Spleen (tissue), 13 donors: ENCODE measurements at places on chromosomes 1 and 21.

- no peaks in the 10 kb centered on the region for H3K36me3 ChIP-seq
- no peak overlapping the region for H3K27ac ChIP-seq
- no peak overlapping the region for H3K4me3 ChIP-seq
- no peaks in the 10 kb centered on the region for H3K27me3 ChIP-seq
- DNase-seq: no peak
Observed at GRCh38 chr1:80218112-80218511, 1211.6 kb upstream of the ADGRL4 start.

DNA sequence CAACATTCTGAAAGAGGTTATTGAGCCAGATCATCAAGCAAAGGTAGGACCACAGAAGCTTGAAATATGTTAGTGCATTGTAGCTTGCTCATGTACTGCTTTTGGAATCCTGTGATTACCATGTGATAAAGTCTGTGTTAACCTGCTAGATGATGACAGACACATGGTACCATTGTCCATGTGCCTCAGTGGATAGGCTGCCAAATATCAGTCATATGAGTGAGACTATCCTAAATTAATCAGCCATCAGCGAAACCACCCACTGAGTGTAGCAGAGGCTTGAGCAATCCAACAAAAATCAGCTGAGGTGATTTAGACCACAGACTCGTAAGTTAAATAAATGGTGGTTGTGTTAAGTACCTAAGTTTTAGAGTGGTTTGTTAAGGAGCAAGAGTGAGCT is 32.7 kb upstream of the CRB1 start:
- no peaks in the 10 kb centered on the region for H3K36me3 ChIP-seq
- no peak for DNase-seq
- H3K4me1 ChIP-seq: no peaks in the 10 kb centered on the region
- no peaks in the 10 kb centered on the region for H3K27me3 ChIP-seq

GRCh38 chr1:159925719-159926078 is 392 bp upstream of the TAGLN2 start:
- H3K4me3 ChIP-seq: peak overlapping the region; percentile 92
- peak overlapping the region; percentile 89 for H3K27ac ChIP-seq
- no peaks in the 10 kb centered on the region for H3K27me3 ChIP-seq
- peaks cover 73% of the 10 kb centered on the region for H3K4me1 ChIP-seq
- H3K36me3 ChIP-seq: peaks cover 6% of the 10 kb centered on the region

DNA sequence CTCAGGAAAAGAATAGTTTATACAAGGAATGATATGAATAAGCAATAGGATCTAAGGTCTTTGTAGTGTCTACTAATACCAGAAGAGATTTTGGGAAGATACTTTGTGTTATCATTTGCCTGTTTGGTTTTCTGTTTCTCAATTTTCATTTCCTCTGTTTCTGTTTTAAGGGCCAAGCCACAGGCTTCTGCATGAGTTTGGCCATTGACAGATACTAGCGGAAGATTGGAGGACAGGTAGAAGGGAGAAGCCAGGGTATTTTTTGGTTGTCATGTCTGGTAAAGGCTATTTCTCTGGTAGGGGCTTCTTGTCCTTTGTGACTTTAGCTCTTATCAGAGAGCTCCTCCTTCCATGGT is 51.4 kb downstream of the HS2ST1 start:
- DNase-seq: no peak
- no peaks in the 10 kb centered on the region for H3K36me3 ChIP-seq
- no peaks in the 10 kb centered on the region for H3K27me3 ChIP-seq
- peaks cover 2% of the 10 kb centered on the region for H3K4me1 ChIP-seq
